ENCODE measurements at places on chromosomes 6 and 20.

GRCh38 chr20:1686151-1686748, 28.7 kb upstream of the SIRPG start:
- DNase-seq: no peak

DNA sequence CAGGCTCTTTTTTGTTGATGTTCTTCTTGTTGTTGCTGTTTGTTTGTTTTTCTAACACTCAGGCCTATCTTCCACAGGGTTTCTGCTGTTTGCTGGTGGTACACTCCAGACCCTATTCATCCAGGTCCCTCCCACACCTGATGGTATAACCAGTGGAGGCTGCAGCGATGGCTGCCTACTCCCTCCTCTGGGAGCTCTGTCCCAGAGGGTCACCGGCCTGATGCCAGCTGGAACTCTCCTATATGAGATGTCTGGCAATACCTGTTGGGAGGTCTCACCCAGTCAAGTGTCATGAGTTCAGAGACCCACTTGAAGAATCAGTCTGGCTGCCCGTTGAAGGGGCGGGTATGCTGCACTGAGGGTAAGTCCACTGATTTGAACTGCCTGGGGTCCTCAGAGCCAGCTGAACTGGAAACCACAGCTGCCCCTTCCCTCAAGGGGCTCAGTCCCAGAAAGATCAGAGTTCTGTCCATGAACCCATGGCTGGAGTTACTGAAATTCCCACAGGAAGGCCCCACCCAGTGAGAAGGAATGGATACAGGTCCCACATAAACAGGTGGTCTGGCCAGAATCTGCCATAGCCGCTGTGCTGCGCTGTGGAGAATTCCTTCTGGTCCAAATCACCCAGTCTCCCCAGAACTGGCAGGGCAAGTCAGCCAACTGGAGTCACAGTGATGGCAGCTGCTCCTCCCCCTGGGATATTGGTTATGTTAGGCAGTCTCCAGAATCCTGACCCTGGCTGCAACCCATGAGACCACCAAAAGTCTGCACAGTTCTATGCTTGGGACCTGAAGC, 664.4 kb downstream of the FRK start:
- DNase-seq: no peak

DNA sequence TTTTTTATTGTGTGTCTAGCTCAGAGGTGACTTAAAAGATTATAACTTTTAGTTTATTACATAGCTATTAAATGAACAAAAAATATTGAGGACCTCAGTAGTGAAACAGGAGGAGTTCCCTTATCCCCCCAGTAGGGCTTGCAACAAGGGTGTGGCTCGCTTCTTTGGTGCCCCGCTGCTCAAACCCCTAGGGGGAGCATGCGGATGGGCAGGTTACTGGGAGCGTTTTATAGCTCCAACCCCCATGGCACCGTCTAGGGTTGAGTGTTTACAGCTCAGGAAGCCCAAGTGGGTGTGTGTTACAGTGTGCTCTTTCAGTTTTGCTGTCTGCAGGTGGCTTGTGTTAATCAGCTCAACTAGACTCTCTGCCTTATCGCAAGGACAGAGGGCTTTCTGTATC, 1513.7 kb downstream of the GRIK2 start:
- no peak for DNase-seq

DNA sequence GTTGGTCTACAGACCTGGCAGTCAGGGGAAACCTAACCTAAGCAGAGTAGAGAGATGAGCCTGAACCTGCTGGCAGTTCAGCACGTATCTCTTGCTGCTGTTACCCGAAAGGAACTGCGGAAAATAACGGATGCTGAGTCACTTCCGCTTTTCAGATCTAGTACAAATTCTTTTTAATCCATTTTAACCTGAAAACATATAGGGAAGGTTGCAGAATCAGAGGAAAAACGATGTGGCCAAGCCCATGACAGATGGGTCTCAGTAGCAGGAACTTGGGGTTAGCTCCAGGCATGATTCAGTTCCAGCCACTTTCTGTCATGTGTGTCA, 351.9 kb upstream of the PRND start:
- peak; percentile 56 for DNase-seq

GRCh38 chr6:169216830-169217229, 36.8 kb downstream of the THBS2 start:
- no peak for DNase-seq

GRCh38 chr6:96157018-96157565, 141.3 kb downstream of the FUT9 start:
- DNase-seq: no peak

GRCh38 chr6:98343004-98343403, 491.4 kb upstream of the POU3F2 start:
- DNase-seq: no peak

GRCh38 chr6:169793408-169793807, 42.0 kb downstream of the ERMARD start:
- peak; percentile 5 for DNase-seq

DNA sequence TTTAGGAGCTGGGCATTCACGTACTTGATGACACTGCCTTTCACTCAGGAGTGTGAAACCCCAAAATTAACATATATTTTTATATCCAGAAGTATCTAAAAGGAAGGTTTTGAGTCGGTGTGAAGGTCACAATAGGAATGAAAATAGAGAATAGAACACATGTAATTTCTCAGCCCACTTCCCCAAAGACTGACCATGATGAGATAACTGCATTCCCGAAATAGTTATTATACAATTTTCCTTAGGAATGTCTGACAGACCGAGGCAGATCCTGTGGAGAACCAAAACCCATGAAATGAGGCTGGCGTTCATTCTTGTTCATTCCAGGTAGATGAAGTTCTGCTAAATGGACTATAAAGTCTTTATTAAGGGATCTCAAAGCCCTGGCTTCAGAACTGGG, 10.3 kb downstream of the NSFL1C start:
- no peak for DNase-seq

DNA sequence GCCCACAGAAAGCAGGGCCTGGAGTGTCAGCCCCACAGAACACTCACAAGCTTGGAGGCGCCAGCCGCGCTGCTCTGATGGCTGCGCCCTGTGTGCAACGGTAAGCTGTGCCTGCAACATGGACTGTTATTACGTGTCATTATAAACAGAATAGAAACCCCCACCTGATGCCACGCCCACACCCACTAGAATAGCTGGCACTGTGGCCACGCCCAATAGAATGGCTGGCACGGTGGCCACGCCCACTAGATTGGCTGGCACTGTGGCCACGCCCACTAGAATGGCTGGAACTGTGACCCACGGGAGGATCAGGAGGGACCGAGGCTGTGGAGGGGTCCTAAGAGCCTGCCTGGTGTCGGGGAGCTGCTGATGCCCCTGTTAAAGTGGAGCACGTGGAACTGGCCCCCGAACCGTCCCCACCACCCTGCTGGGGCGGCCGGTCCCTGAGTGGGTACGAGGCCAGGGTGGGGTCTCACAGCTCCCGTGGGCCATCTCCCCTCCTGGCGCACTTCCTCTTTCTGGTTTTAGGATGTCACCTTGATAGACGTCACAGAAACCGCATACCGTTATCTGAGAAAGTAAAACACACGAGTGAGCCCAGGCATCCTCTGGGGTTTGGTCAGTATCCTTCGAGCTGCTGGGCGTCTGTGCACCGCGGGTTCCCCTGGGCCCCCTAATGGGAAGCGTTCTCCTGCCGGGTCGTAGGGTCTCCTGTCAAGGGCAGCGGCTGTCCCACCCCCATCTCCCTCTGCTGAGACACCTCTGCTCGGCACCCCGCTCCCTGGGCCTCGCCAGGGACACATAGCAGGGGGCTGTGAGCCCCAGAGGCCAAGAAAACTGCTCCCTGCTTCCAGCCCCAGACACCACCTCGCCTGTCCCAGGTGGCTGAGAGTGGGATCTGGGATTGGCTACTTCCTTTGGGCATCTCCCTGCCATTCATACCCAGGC, 25.4 kb downstream of the SLC17A9 start:
- DNase-seq: peak; percentile 70

GRCh38 chr6:144098993-144099392, 3.6 kb upstream of the SF3B5 start:
- DNase-seq: no peak

- DNase-seq: no peak
Observed at GRCh38 chr6:165678429-165678828, 15.4 kb upstream of the PDE10A start.

GRCh38 chr20:588476-588875, 21.6 kb downstream of the TCF15 start:
- no peak for DNase-seq

DNA sequence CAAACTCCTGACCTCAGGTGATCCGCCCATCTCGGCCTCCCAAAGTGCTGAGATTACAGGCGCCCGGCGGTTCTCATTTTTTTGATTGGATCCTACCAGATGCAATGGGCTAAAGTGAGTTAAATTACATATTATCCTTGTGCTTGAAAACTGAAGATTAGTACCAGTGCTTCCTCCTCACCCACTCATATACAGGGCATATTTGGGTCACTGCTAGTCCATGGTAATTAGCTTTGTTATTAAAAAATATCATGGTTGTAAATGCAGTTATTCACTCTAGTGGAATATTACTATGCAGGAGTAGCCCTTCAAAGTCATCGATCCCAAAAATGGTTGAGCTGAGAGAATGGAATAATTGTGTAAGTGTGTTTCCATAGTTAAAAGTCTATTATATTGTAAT, 26.5 kb downstream of the ZNF292 start:
- no peak for DNase-seq

DNA sequence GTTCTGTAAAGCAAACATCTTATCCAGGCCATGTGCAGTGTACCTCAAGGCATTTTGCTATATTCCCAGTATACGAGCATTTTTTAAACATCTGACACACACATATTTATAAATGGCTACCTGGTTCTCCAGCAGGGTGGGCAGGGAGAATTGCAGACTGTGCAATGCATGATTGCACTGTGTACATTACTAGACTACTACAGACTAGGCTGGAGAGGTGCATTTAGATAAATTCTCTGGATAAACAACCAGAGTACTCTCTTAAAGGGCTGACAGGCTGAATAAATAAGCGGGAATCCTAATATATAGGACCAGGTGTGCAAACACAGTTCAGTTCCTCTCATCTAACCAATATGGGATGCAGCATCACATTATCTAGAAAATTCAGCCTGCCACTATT, 428.3 kb upstream of the ARID1B start:
- no peak for DNase-seq

DNA sequence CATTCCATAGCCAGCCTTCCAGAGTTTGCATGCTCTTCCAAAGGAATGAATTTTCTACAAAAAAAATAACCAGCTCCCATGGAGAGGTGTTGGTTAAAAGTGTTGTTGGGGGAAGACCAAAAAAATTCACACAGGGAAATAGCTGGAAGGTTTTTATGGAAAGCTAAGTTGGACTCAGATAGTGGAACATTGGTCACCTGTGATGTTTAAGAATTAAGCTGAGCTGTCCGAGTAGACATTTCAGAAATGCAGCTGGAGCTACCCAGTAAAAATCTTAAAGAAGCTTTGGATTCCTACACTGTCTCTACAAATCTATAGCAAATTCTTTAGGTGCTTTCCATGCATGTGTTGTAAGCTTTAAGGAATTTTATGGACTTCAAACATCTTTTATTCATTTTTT, 155.5 kb downstream of the THBS2 start:
- DNase-seq: no peak

- peak; percentile 51 for DNase-seq
Observed at GRCh38 chr20:325889-326644, 715 bp downstream of the SOX12 start.

DNA sequence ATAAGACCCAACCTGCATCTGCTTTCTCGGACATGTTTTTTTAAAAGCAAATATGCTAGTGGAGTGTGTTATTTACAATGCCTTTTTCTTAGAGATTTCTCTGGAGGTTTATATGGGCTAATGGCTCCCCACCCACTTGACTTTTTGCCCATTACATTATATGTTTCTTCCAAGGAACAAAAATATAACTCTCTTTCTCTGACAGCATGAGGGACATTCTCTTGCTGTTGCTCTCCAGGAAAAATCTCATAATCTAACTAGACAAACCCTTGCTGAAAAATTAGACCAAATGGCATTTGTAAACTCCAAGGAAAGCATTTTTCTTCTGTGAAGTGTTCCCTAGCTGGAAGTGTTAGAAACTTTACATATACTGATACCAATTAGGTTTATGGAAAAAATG, 213.7 kb downstream of the PRL start:
- DNase-seq: no peak

DNA sequence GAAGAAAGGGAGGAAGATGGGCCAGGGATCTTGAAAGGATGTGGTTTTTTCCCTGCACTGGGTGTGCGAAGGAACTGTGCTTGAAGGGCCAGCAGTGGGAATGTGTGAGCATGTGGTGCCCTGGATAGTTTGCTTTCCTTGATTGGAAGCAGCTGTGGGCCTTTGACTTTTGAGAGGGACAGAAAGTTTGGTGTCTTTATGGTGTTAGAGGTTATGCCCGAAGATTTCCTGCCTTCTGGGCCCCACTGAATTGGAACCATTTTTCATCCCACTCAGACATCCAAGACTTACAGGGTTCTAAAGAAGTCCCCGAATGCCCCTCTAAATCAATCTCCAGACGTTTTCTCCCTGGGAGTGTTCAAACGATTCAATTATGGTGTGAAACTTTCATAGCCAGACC, 23.5 kb upstream of the EDN3 start:
- DNase-seq: no peak

GRCh38 chr6:25449774-25450173, 170.6 kb downstream of the CARMIL1 start:
- DNase-seq: no peak

- no peak for DNase-seq
Observed at GRCh38 chr6:45417436-45417835, 39.7 kb upstream of the SUPT3H start.

DNA sequence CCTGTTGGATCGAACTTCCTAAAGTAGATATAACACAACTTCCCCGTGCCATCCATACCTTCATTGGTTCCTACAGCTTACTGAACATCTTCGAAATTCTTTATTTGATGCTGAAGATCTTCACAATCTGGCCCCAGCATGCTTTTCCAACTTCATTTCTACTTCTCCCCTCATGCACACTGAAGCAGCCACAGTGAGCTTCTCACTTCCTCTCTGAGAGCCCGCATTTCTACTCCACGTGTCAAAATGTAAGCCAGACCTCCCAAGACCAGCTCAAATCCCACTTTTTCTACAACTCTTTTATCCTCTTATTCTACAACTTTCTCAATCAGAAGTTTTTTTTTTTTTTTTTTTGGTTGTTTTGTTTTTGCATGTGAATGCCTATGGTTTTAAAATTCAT, 254.7 kb downstream of the GMPR start:
- no peak for DNase-seq

Measured in activated CD4-positive, alpha-beta T cell treated with anti-CD3 and anti-CD28 coated beads, Interleukin-2, amount 10 ng/mL, durations not matched to agents 7 days and 5 days (primary cell).